Kidney (tissue), 22 donors: ENCODE measurements at places on chromosomes 7 and 10. TPM values are rescaled to one million over a fixed set of nuclear protein-coding genes. Genes with fewer than 3 reads are reported as not detected.

GRCh38 chr7:15723841-15724240 lies 37.4 kb upstream of the MEOX2 start:
- no peak overlapping the region for H3K4me3 ChIP-seq

GRCh38 chr10:73653701-73654100 lies 2.1 kb downstream of the SYNPO2L start:
- H3K4me3 ChIP-seq: no peak overlapping the region
- DNase-seq: no peak
- H3K36me3 ChIP-seq: no peaks in the 10 kb centered on the region
- H3K4me1 ChIP-seq: no peaks in the 10 kb centered on the region
- no peaks in the 10 kb centered on the region for H3K27me3 ChIP-seq

- no peak overlapping the region for H3K4me3 ChIP-seq
- H3K27ac ChIP-seq: no peak overlapping the region
- H3K36me3 ChIP-seq: peaks cover 48% of the 10 kb centered on the region
- no peaks in the 10 kb centered on the region for H3K4me1 ChIP-seq
Measured at GRCh38 chr7:100093498-100093897, 4.7 kb downstream of the COPS6 start.

- no peak overlapping the region for H3K27ac ChIP-seq
- no peak for DNase-seq
- H3K27me3 ChIP-seq: no peaks in the 10 kb centered on the region
- no peaks in the 10 kb centered on the region for H3K36me3 ChIP-seq
- H3K4me1 ChIP-seq: no peaks in the 10 kb centered on the region
Measured at GRCh38 chr10:129809841-129810240, 154.2 kb downstream of the EBF3 start.

- H3K36me3 ChIP-seq: no peaks in the 10 kb centered on the region
- H3K27ac ChIP-seq: no peak overlapping the region
- no peaks in the 10 kb centered on the region for H3K4me1 ChIP-seq
Measured at GRCh38 chr10:90849956-90850749, 7.7 kb downstream of the HTR7 start.

DNA sequence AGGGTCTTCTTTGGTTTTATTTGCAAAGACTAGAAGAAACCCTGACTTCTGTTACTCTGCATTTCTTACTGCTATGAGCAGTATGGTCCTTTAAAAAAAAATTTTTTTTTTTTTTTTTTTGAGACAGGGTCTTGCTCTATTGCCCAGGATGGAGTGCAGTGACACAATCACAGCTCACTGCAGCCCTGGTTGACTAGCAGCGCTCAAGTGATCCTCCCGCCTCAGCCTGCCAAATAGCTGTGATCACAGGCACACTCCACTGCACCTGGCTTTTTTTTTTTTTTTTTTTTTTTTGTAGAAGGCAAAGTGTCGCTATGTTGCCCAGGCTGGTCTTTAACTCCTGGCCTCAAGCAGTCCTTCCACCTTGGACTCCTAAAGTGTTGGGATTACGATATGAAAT lies 17.4 kb downstream of the CNNM2 start:
- no peak overlapping the region for H3K27ac ChIP-seq
- no peak overlapping the region for H3K4me3 ChIP-seq
- DNase-seq: no peak

- H3K36me3 ChIP-seq: no peaks in the 10 kb centered on the region
- DNase-seq: no peak
- no peaks in the 10 kb centered on the region for H3K27me3 ChIP-seq
- H3K4me1 ChIP-seq: no peaks in the 10 kb centered on the region
Measured at GRCh38 chr7:9091282-9091681, 657.9 kb downstream of the NXPH1 start.

DNA sequence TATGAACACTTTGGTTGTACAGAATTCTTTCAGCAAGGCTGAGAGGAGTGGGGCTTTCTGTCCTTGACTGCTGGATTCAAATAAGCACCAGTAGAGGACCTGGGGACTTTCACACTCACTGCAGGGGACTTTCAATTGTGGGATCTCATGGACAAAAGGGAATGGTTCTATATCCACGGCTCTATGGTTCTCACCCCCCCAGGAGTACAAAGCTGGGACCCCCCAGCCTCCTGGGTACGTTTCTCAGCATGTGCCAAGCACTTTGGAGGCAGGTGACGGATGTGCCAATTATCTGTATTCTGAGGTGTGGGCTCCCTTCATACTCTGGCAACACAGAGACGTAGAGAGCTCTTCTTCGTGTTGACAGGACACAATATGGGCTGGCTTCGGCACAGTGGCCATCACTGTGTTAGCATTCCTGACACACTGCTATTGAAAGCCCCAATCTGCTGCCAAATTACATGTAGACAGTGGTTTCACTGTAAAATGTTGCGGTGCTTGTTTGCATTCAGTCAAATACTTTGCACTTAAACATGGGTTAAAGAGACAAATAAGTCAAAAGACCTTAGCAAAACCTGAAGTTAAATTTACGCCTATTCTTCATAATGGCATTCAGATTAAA lies 92.7 kb upstream of the SAMD8 start:
- no peaks in the 10 kb centered on the region for H3K36me3 ChIP-seq
- H3K4me3 ChIP-seq: no peak overlapping the region
- DNase-seq: no peak

DNA sequence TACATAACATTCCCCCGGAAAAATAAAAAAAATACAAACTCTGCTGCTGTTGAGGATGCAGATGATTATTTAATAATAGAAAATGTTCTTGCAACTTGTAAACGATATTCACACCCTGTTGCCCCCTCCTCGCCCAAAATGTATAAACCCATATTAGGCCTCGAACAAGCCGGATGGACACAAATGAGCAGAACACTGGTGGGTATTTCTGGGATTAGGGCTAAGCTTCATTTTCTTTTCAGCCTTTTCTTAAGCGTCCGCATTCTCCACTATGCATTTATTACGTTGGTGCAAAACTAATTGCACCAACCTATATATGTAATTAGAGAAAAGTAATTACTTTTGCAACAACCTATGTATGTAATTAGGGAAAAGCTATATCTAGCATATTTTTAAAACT lies 349 bp upstream of the GNG11 start:
- H3K27ac ChIP-seq: peak overlapping the region; percentile 89
- H3K4me1 ChIP-seq: no peaks in the 10 kb centered on the region
- no peak for DNase-seq
- H3K36me3 ChIP-seq: no peaks in the 10 kb centered on the region

- peak overlapping the region; percentile 86 for H3K4me3 ChIP-seq
- H3K27me3 ChIP-seq: no peaks in the 10 kb centered on the region
- H3K36me3 ChIP-seq: no peaks in the 10 kb centered on the region
- H3K27ac ChIP-seq: no peak overlapping the region
Measured at GRCh38 chr10:51075873-51076229, 1.6 kb downstream of the PRKG1 start.

DNA sequence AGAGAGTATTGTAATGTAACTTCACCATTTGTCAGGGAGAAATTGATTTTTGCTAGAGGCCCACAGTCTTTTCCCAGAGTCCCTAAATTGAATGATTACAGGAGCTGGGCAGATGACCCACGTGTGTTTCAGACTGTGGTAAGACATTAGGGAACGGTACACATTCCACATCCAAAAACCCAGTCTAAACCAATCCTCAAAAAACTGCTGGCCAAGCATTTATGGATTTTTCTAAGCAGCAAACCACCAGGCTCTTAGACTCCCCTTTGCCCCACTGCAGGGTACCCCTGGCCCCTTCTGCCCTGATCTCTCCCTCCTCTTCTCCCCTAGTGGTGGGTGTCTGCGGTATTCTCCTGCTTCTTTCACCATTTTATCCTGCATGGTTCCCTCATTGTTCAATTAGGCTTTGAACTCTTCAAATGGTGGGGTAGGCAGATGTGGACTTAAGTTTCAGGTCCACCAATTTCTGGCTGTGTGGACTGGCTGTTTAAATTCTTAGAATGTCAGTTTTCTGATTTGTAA lies 135.5 kb upstream of the SORCS3 start:
- H3K4me1 ChIP-seq: no peaks in the 10 kb centered on the region
- no peak overlapping the region for H3K27ac ChIP-seq
- no peak for DNase-seq
- H3K27me3 ChIP-seq: no peaks in the 10 kb centered on the region

DNA sequence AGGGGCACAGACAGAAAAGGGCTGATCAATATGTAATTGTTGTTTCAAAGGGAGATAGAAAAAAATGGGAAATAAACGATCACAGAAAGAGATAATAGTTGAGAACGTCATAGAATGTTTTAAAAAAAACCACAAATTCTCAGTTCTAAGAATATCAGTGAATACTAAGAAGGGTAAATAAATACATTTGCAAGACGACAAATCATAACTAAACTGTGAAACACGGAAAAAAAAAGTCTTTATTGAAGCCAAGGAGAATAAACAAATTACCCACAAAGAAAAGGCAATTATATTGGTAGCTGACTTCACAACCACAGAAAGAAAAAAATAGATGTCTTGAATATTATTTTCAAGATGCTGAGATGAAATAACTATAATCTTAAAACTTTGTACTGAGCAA lies 305.2 kb upstream of the STEAP1 start:
- no peaks in the 10 kb centered on the region for H3K27me3 ChIP-seq
- no peaks in the 10 kb centered on the region for H3K4me1 ChIP-seq
- no peak overlapping the region for H3K4me3 ChIP-seq
- no peak for DNase-seq
- no peak overlapping the region for H3K27ac ChIP-seq
- H3K36me3 ChIP-seq: no peaks in the 10 kb centered on the region

- H3K4me1 ChIP-seq: no peaks in the 10 kb centered on the region
- H3K27ac ChIP-seq: no peak overlapping the region
- DNase-seq: no peak
- no peaks in the 10 kb centered on the region for H3K27me3 ChIP-seq
- no peak overlapping the region for H3K4me3 ChIP-seq
Measured at GRCh38 chr10:30528429-30528786, 94.4 kb downstream of the MAP3K8 start.

- H3K27me3 ChIP-seq: no peaks in the 10 kb centered on the region
- DNase-seq: no peak
- no peaks in the 10 kb centered on the region for H3K36me3 ChIP-seq
- no peak overlapping the region for H3K4me3 ChIP-seq
Measured at GRCh38 chr10:103812004-103812403, 43.4 kb downstream of the SH3PXD2A start.

DNA sequence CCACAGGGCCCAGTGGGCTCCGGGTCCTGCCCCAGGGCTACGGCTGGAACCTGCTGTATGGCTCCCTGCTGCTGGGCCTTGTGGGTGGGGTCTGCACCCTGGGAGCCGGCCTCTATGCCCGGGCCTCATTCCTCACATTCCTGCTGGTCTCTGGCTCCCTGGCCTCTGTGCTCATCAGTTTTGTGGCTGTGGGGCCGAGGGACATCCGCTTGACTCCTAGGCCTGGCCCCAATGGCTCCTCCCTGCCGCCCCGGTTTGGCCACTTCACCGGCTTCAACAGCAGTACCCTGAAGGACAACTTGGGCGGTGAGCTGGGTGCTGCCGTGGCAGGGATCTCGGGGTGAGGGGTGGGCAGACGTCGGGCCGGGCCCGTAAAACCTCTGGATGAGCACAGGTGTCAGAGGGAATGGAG lies 4.4 kb downstream of the SLC12A9 start:
- H3K4me3 ChIP-seq: no peak overlapping the region
- H3K4me1 ChIP-seq: no peaks in the 10 kb centered on the region
- peaks cover 2% of the 10 kb centered on the region for H3K36me3 ChIP-seq
- DNase-seq: no peak
- no peak overlapping the region for H3K27ac ChIP-seq
- no peaks in the 10 kb centered on the region for H3K27me3 ChIP-seq

DNA sequence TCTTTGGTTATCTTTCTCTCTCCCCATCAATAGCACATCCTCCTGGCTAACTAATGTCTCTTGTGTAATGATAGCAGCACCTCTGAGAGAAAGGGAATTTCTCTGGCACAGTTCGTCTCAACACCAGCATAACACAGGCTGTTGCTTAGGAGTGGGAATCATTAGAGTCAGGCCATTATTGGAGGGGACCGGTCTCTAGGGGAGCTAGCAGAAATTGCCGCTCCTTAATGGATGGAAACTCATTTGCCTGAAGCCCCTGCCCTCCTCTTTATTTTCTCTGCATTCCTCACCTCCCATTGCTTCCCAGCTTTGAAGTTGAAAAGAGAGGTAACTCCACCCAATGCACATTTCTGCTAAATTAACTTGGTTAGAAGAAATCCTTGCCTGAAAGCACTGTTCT lies 11.9 kb downstream of the LRRC4 start:
- no peak overlapping the region for H3K4me3 ChIP-seq
- peaks cover 12% of the 10 kb centered on the region for H3K4me1 ChIP-seq
- no peaks in the 10 kb centered on the region for H3K27me3 ChIP-seq

- no peak for DNase-seq
- H3K27ac ChIP-seq: no peak overlapping the region
- H3K4me3 ChIP-seq: no peak overlapping the region
- H3K36me3 ChIP-seq: no peaks in the 10 kb centered on the region
- no peaks in the 10 kb centered on the region for H3K4me1 ChIP-seq
Measured at GRCh38 chr7:159247910-159248309, 103.2 kb upstream of the VIPR2 start.

GRCh38 chr7:7681191-7681935 lies 37.0 kb downstream of the RPA3 start:
- no peaks in the 10 kb centered on the region for H3K36me3 ChIP-seq
- no peaks in the 10 kb centered on the region for H3K4me1 ChIP-seq
- H3K27me3 ChIP-seq: no peaks in the 10 kb centered on the region
- no peak for DNase-seq

DNA sequence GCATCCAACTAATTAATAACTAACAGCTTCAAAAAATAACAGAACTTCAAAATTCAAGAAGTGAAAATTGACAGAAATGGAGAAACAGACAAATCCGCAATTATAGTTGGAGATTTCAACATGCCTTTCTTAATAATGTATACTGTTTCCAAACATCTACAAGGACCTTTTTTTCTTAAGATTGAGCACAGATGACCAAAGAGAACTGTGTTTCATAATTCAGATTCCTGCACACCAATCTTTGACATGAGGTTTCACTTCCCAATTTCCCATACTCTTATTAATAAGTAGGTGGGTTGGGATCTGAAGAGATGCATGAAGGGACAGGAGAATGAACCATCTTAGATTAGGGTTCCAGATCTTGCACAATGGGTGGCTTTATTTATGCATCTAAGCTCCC lies 24.9 kb upstream of the GIMAP7 start:
- H3K36me3 ChIP-seq: no peaks in the 10 kb centered on the region
- no peak for DNase-seq
- H3K4me3 ChIP-seq: no peak overlapping the region
- no peaks in the 10 kb centered on the region for H3K27me3 ChIP-seq
- H3K27ac ChIP-seq: no peak overlapping the region

GRCh38 chr10:69240455-69240854 lies 20.3 kb downstream of the HKDC1 start:
- no peak overlapping the region for H3K27ac ChIP-seq
- H3K4me1 ChIP-seq: no peaks in the 10 kb centered on the region
- no peak overlapping the region for H3K4me3 ChIP-seq
- H3K36me3 ChIP-seq: no peaks in the 10 kb centered on the region
- H3K27me3 ChIP-seq: no peaks in the 10 kb centered on the region

GPR26 gene
- total RNA-seq: not detected

SHH gene
- total RNA-seq: 15.2 TPM

DLX6 gene
- total RNA-seq: 0.13 TPM

NUTM2A gene
- 1.5 TPM for total RNA-seq

CHAT gene
- not detected for total RNA-seq

NUTM2E gene
- total RNA-seq: 0.16 TPM

RET gene
- 3.1 TPM for total RNA-seq

SLC26A5 gene
- 1.2 TPM for total RNA-seq
